ENCODE measurements at places on chromosomes 2 and 18.

GRCh38 chr2:101402630-101403029, 15.3 kb upstream of the CREG2 start:
- H3K27me3 ChIP-seq = no peaks in the 10 kb centered on the region
- no peak overlapping the region for H3K27ac ChIP-seq
- no peak overlapping the region for H3K4me3 ChIP-seq

DNA sequence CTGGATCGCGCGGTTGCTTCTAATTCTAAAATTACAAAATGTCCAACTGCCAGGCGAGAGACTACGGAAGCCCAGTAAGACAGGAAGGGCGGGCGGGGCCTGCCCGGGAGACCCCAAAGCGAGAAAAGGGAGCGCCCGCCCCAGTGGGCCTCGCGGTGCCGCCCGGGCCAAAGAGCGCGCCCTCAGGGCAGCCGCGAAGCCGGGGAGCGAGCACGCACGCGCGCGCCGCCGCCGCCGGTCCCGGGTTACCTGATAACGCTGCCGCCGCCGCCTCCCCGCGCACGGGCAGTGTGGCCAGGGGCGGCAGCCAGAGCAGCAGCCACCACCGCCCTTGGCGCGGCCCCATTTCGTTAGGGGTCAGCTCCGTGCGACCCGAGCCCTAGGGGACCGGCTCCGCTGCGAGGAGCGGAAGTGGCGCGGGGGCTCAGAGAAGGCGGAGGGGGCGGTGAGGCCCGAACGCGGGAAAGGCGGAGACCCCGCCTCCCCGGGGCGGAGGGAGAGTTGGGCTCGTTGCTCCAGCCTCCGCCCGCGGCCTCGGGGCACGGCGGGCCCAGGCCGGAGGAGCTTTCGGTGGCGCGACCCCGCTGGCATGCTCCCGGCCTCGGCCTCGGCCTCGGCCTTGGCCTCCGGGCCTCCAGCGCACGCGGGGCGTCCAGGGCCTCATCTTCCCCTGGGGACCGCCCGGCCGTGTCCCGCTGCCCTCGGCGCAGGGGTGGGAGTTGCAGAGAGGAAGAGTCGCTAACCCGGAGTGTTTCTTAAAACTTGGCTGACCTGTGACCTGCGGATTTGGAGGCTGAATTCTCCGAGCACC, at the start of gene NEMP2:
Gene NEMP2, minus strand, starts transcription at position 413 of the 811 bp plus-strand sequence. Its CDS starts 67 bp downstream, at position 346.
- peaks cover 38% of the 10 kb centered on the region for H3K4me1 ChIP-seq
- peak within 1 kb of the TSS; percentile 90 for H3K4me3 ChIP-seq
- H3K27ac ChIP-seq = peak within 1 kb of the TSS; percentile 98
- H3K36me3 ChIP-seq = no peaks in the 10 kb centered on the region

DNA sequence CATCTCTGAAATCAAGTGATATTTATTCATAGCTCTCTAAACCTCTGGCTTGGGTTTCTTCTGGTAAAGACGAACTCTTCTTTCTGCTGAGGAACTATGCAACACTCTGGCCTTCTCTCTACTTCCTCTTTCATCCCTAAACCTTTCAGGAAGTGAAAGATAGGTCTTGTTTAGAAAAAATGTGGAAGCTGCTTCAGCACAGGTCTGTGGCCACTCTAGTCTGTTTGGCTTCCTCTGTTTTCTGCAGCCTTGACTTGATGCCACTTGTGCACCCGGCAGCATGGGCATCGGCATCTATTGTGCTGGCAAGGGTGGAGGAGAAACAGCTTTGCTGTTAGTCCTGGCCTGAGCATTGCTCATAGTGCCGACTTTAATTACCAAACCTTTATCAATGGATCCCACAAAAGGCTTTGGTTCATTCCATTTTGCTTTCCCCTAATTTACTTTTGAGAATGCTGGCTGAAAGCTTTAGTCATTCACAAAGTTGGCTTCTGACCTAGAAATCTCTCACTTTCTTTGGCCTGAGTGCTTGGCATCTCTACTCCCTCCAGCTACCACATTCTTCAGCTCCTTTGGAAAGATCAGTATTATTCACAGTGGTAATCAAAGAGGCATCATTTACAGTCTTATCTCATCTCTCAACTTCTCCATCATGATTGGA, 32.0 kb upstream of the GPR39 start:
- H3K27ac ChIP-seq = no peak overlapping the region
- DNase-seq = no peak
- no peak overlapping the region for H3K4me3 ChIP-seq
- H3K27me3 ChIP-seq = no peaks in the 10 kb centered on the region
- no peaks in the 10 kb centered on the region for H3K4me1 ChIP-seq

GRCh38 chr2:65937379-65938160, 497.4 kb upstream of the MEIS1 start:
- no peaks in the 10 kb centered on the region for H3K27me3 ChIP-seq
- no peaks in the 10 kb centered on the region for H3K36me3 ChIP-seq
- no peak overlapping the region for H3K27ac ChIP-seq

GRCh38 chr2:73969356-73969755, 15.4 kb upstream of the TET3 start:
- H3K36me3 ChIP-seq = no peaks in the 10 kb centered on the region
- DNase-seq = no peak
- no peak overlapping the region for H3K27ac ChIP-seq
- no peak overlapping the region for H3K4me3 ChIP-seq

DNA sequence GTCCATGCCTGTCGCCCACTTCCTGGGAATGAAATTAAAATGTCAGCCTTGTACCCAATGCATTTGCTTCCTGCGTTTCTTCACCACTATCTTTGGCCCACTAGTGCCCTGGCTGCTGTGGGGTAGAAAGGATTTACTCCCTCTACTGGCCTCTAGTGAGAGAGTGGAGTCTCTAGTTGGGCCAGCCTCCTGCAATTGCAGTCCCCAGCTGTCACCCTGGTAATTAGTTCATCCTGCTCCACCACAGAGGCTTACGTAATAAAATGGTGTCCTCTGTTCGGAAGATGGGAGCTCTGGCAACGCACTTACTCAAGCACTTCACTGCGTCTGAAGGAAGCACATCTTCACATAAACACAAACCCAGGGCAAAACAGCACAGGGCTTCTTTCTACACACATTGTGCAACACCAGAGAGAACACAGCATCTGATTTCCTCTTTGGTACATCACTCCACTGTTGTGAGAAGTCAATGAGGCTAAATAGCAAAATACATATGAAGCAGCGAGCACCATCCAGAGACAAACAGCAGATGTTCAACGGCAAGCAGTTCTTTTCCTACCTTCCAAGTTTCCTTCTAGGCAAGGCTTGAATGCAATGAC, 274.6 kb downstream of the LRATD1 start:
- no peak overlapping the region for H3K4me3 ChIP-seq
- H3K36me3 ChIP-seq = no peaks in the 10 kb centered on the region
- H3K27ac ChIP-seq = no peak overlapping the region
- H3K4me1 ChIP-seq = peaks cover 12% of the 10 kb centered on the region
- no peak for DNase-seq

GRCh38 chr2:37324536-37324785, 172 bp downstream of the PRKD3 start:
- H3K4me3 ChIP-seq = peak overlapping the region; percentile 82
- no peaks in the 10 kb centered on the region for H3K27me3 ChIP-seq
- DNase-seq = peak; percentile 89
- H3K27ac ChIP-seq = peak overlapping the region; percentile 93
- H3K4me1 ChIP-seq = peaks cover 47% of the 10 kb centered on the region

DNA sequence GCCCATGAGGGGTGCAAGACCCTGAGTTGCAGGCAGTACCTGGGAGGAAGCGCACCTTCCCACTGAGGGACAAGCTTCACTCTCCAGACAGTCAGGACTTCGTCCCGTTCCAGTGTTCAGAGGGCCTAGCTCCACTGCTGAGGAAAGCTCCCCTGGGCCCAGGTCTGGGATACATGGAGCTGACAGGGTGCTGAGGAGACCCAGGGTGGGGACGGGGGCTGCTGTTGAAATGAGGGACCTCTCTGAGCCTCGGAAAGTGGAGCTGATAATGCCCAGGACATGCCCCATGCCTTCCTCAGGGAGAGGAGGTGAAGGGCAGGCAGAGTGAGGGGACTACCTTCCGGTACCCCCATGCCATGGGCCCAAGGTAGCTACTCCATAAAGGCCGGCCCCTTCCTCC, 169.2 kb upstream of the MYCN start:
- H3K4me3 ChIP-seq = no peak overlapping the region
- no peaks in the 10 kb centered on the region for H3K4me1 ChIP-seq
- DNase-seq = no peak
- H3K27ac ChIP-seq = no peak overlapping the region

DNA sequence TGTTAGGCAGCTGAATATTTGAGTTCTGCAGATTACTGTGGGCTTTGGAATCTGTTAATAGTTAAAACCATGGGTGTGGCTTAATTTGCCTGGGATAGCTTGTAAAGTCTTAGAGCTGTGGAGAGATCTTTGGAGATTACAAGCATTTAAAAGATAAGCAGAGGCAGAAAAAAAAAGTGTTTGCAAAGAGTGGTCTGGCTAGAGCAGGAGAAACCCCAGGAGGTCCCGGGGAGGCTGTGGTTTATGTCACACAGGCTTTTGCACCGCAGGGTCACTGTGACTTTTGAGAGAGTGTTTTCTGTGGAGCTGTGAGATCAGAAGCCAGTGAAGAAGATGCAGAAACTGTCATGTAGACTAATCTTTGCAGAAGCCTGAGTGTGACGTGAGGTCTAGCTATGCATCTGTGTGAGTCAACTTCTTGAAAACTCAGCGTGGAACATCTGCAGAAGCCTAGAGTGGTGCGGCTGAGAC, 49.0 kb downstream of the SETBP1 start:
- H3K36me3 ChIP-seq = no peaks in the 10 kb centered on the region
- H3K27ac ChIP-seq = no peak overlapping the region
- no peak for DNase-seq
- H3K4me3 ChIP-seq = no peak overlapping the region
- peaks cover 72% of the 10 kb centered on the region for H3K4me1 ChIP-seq
- no peaks in the 10 kb centered on the region for H3K27me3 ChIP-seq

GRCh38 chr2:111898703-111899514, 502 bp downstream of the MERTK start:
- no peaks in the 10 kb centered on the region for H3K36me3 ChIP-seq
- peak; percentile 81 for DNase-seq
- H3K4me1 ChIP-seq = peaks cover 53% of the 10 kb centered on the region
- peak overlapping the region; percentile 67 for H3K4me3 ChIP-seq

GRCh38 chr18:49013961-49014604, 63.3 kb upstream of the SMAD7 start:
- H3K27ac ChIP-seq = no peak overlapping the region
- DNase-seq = peak; percentile 52
- no peaks in the 10 kb centered on the region for H3K4me1 ChIP-seq

GRCh38 chr2:158544998-158545397, 88.2 kb downstream of the PKP4 start:
- H3K4me1 ChIP-seq = no peaks in the 10 kb centered on the region
- no peak for DNase-seq
- H3K27me3 ChIP-seq = no peaks in the 10 kb centered on the region
- peaks cover 15% of the 10 kb centered on the region for H3K36me3 ChIP-seq

GRCh38 chr18:51164342-51164741, 33.1 kb downstream of the MEX3C start:
- H3K4me3 ChIP-seq = no peak overlapping the region
- no peaks in the 10 kb centered on the region for H3K36me3 ChIP-seq
- peaks cover 4% of the 10 kb centered on the region for H3K4me1 ChIP-seq
- no peaks in the 10 kb centered on the region for H3K27me3 ChIP-seq
- DNase-seq = no peak

- no peaks in the 10 kb centered on the region for H3K36me3 ChIP-seq
- no peak for DNase-seq
- H3K27me3 ChIP-seq = no peaks in the 10 kb centered on the region
- no peaks in the 10 kb centered on the region for H3K4me1 ChIP-seq
- no peak overlapping the region for H3K4me3 ChIP-seq
- H3K27ac ChIP-seq = no peak overlapping the region
Observed at GRCh38 chr2:101401326-101401665, 14.0 kb upstream of the CREG2 start.

GRCh38 chr2:31196622-31197021, 20.7 kb downstream of the CAPN14 start:
- no peaks in the 10 kb centered on the region for H3K36me3 ChIP-seq
- DNase-seq = no peak
- no peak overlapping the region for H3K27ac ChIP-seq
- no peaks in the 10 kb centered on the region for H3K4me1 ChIP-seq
- H3K27me3 ChIP-seq = no peaks in the 10 kb centered on the region

- DNase-seq = no peak
- no peak overlapping the region for H3K4me3 ChIP-seq
- H3K27ac ChIP-seq = no peak overlapping the region
Observed at GRCh38 chr2:96633641-96634040, 4.5 kb downstream of the KANSL3 start.

DNA sequence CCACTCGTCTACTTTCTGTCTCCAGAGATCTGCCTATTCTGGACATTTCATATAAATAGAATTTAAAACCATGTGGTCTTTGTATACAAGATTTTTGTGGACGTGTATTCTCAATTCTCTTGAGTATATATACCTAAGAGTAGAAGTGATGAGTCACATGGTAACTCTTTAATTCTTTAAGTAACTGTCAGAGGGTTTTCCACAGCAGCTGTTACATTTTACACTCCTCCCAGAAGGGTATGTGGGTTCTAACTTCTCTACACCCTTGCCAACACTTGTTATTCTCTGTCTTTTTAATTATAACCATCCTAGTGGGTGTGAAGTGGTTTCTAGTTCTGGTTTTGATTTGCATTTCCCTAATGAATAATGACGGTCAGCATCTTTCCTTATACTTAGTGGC, 70.9 kb downstream of the MAP3K20 start:
- DNase-seq = no peak
- H3K27me3 ChIP-seq = no peaks in the 10 kb centered on the region
- no peak overlapping the region for H3K4me3 ChIP-seq
- H3K4me1 ChIP-seq = no peaks in the 10 kb centered on the region
- no peaks in the 10 kb centered on the region for H3K36me3 ChIP-seq

- H3K27ac ChIP-seq = no peak overlapping the region
- H3K36me3 ChIP-seq = no peaks in the 10 kb centered on the region
- no peaks in the 10 kb centered on the region for H3K27me3 ChIP-seq
Observed at GRCh38 chr18:39519741-39520140, 1954.1 kb upstream of the CELF4 start.

DNA sequence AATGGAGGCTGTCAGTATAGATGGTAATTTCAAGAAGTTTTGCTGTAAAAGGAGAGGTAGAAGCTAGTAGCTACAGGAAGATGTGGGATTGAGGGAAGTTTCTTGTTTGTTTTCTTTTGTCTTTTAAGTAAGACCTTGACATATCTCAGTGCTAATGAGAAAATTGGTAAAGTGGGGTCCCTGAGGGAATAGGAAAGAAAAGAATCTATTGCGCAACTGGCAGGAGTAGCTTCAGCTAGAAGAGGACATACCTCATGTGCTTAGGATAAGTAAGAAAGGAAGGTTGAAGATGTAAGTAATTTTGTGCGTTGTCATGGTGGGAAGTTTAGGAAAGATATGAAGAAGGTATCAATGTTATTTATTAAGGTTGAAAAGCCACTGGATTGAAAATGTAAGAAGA, 8.4 kb upstream of the IKZF2 start:
- no peak overlapping the region for H3K4me3 ChIP-seq
- no peak overlapping the region for H3K27ac ChIP-seq
- DNase-seq = no peak
- H3K36me3 ChIP-seq = no peaks in the 10 kb centered on the region

DNA sequence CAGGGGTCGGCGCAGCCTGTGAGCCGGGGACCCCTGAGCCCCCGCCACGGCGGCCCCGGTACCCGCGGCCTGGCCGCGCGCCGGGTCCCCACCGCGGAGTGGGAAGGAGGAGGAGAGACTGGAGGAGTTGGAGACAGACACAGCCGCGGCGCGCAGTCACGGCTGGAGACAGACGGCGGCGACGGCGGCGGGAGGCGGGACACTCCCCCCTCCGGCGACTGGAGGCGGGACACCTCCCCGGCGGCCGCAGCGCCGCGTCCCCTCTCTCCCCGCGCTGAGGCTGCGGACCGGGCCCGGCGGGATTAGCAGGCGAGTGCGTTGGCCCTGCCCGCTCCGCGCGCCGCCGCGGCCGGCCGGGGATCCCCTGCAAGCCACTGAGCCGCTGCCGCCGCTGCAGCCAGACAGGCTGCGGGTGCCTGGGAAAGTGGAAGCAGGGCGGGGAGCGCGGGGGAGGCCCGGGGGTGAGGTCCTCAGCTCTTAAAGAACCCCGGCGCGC, 1.0 kb upstream of the LDLRAD4 start:
- peaks cover 12% of the 10 kb centered on the region for H3K27me3 ChIP-seq
- H3K36me3 ChIP-seq = no peaks in the 10 kb centered on the region
- H3K4me3 ChIP-seq = peak overlapping the region; percentile 86

All from suprapubic skin (tissue), 4 donors.